ENCODE measurements at places on chromosomes 1 and 21. TPM values are rescaled to one million over a fixed set of nuclear protein-coding genes. Genes with fewer than 3 reads are reported as not detected.

SPRR2A gene
- not detected for total RNA-seq

LRRC8D gene
- total RNA-seq, result 38.9 TPM

PALMD gene
- not detected for total RNA-seq

LENEP gene
- total RNA-seq, result not detected

LCE6A gene
- total RNA-seq, result not detected

SV2A gene
- 18.8 TPM for total RNA-seq

PDC gene
- not detected for total RNA-seq

TM2D1 gene
- 41.1 TPM for total RNA-seq

TPTE gene
- not detected for total RNA-seq

NKAIN1 gene
- total RNA-seq, result not detected

MEX3A gene
- total RNA-seq, result not detected

C8A gene
- total RNA-seq, result not detected

ARPC5 gene
- total RNA-seq, result 252 TPM

TACSTD2 gene
- not detected for total RNA-seq

OR2AK2 gene
- total RNA-seq, result 0.22 TPM

EPHA2 gene
- not detected for total RNA-seq

DYNLT5 gene
- not detected for total RNA-seq

CRP gene
- not detected for total RNA-seq

HEATR1 gene
- total RNA-seq, result 45.8 TPM

RASAL2 gene
- 0.13 TPM for total RNA-seq

SPATA1 gene
- total RNA-seq, result 1.9 TPM

OLFML2B gene
- total RNA-seq, result 0.47 TPM

NOS1AP gene
- total RNA-seq, result 0.08 TPM

EXTL1 gene
- not detected for total RNA-seq

POTED gene
- not detected for total RNA-seq

PDPN gene
- total RNA-seq, result not detected

CCDC181 gene
- total RNA-seq, result not detected

FNBP1L gene
- 1.1 TPM for total RNA-seq

TRPM2 gene
- total RNA-seq, result 27.1 TPM

AGO3 gene
- 39.4 TPM for total RNA-seq

KCNK2 gene
- total RNA-seq, result not detected

NGF gene
- not detected for total RNA-seq

PLA2G2C gene
- total RNA-seq, result not detected

EIF4G3 gene
- 45.0 TPM for total RNA-seq

CFHR1 gene
- not detected for total RNA-seq

P3R3URF gene
- not detected for total RNA-seq

ZNF593OS gene
- not detected for total RNA-seq

PTGFRN gene
- 5.6 TPM for total RNA-seq

EXO1 gene
- total RNA-seq, result 0.11 TPM

LCK gene
- total RNA-seq, result 443 TPM

RAB4A gene
- total RNA-seq, result 24.0 TPM

FOXD2 gene
- 0.59 TPM for total RNA-seq

RNU1-3 gene
- total RNA-seq, result 3,337 TPM

ARHGEF16 gene
- 0.16 TPM for total RNA-seq

LRRC38 gene
- total RNA-seq, result not detected

PODN gene
- total RNA-seq, result not detected

OR2T2 gene
- not detected for total RNA-seq

IFNAR2 gene
- 64.6 TPM for total RNA-seq

S100A3 gene
- total RNA-seq, result not detected

LCE3E gene
- total RNA-seq, result not detected

SEMA6C gene
- 3.6 TPM for total RNA-seq

TARBP1 gene
- total RNA-seq, result 46.7 TPM

HSPB7 gene
- not detected for total RNA-seq

EFNA1 gene
- 4.2 TPM for total RNA-seq

Data from naive thymus-derived CD4-positive, alpha-beta T cell (primary cell).